ENCODE measurements at places on chromosomes 12 and 14. TPM values are rescaled to one million over a fixed set of nuclear protein-coding genes. Genes with fewer than 3 reads are reported as not detected.

DNA sequence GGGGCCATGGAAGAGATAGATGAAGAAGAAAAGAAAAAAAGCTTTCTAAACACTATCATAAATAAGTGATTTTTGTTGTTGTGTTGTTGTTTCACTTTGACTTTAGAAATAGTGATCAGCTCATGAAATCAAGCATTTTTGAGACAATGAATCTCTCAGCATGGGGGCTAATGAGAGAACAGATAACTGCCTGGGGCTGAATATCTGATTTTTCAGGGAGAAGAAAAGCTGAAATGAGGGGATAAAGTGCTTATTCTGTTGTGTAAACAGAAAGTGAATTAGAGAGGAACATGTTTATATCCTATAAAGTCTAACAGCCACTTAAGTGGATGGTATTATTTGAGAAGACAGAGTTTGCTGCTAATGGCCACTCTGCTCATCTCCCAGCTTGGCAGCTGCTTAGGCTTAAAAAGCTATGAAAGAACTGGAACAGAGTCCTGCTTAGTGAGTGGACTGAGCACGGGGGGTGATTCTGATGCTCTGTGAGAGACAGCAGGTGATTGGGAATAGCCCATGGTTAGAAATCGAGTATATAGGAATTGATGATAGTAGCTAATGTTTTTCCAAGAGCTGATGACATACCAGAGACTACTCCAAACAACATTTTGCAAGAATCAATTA, 646.1 kb upstream of the TMEM132C start:
- H3K4me1 ChIP-seq = no peaks in the 10 kb centered on the region
- no peak for DNase-seq
- no peaks in the 10 kb centered on the region for H3K27me3 ChIP-seq
- no peak overlapping the region for H3K27ac ChIP-seq
- H3K36me3 ChIP-seq = no peaks in the 10 kb centered on the region
- H3K4me3 ChIP-seq = no peak overlapping the region

The C1R gene
- 328 TPM for total RNA-seq

- no peaks in the 10 kb centered on the region for H3K36me3 ChIP-seq
- no peak overlapping the region for H3K4me3 ChIP-seq
- no peak for DNase-seq
- H3K27ac ChIP-seq = no peak overlapping the region
Measured at GRCh38 chr12:42639556-42639955, 50.0 kb upstream of the PRICKLE1 start.

DNA sequence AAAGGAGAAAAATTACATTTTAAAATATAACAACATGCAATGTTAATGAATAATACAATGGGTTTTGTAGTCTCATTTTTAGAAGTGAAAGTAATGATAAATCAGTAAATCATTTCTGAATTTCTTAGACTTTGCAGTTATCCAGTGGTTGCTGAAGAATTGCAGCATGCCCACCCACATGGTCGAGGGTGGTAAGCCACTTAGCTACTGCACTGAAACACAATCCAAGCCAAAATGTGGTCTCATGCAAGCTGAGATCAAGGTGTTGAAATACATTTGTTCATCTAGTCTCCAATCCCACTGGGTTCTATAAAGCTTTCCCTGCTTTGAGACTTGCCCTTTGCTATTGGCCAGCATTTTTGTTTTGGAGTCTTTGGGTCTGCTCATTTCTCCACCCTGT, 247.9 kb downstream of the NELL2 start:
- no peaks in the 10 kb centered on the region for H3K4me1 ChIP-seq
- no peak for DNase-seq
- H3K4me3 ChIP-seq = no peak overlapping the region
- no peak overlapping the region for H3K27ac ChIP-seq
- H3K27me3 ChIP-seq = no peaks in the 10 kb centered on the region

The PLEK2 gene
- total RNA-seq = 1.8 TPM

DNA sequence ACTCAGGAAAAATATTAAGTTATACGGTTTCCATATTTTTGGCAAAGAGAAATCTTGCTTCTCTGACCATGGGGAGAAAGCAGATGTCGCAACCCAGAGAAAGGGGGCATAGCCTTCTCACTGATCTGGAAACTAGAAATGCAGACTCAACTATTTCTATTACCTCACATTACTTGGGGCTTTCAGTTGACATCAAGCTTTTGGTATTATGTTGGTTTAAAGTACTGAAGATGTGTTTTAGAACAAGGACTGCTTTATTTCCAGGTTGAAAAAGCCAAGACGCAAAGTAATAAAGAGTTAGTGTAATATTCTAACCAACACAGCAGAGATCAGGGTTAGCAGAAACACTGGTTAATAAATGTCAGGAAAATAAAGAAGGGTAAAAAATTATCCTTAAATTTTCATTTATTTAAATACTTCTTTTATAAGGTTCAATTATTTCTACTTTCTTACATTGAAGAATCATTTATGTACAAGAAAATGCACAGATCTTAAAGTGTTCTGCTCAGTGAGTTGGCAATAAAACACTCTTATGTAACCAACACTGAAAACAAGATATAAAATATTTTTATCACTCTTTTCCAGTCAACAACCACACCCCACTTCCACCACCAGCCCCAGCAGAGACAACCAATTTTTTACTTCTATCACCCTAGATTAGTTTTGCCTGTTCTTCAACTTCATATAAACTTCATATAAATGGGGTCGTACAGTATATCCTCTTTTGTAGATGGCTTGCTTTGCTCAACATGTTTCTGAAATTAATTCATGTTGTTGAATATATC, 26.0 kb downstream of the DCP1B start:
- no peaks in the 10 kb centered on the region for H3K36me3 ChIP-seq
- peaks cover 77% of the 10 kb centered on the region for H3K4me1 ChIP-seq
- DNase-seq = no peak
- H3K27ac ChIP-seq = peak overlapping the region; percentile 94

Measured in sigmoid colon (tissue), 7 donors.